ENCODE measurements at places on chromosomes 7 and 10. TPM values are rescaled to one million over a fixed set of nuclear protein-coding genes. Genes with fewer than 3 reads are reported as not detected.

Gene PGAM2
- total RNA-seq, result not detected

Gene SLC29A3
- total RNA-seq, result 3.0 TPM

Gene ERCC6
- total RNA-seq, result 12.7 TPM

Gene ANKRD2
- total RNA-seq, result 0.26 TPM

Gene CADPS2
- 82.9 TPM for total RNA-seq

Gene ELFN1
- 0.77 TPM for total RNA-seq

Gene ACSM6
- total RNA-seq, result not detected

Gene ZNRF2
- total RNA-seq, result 7.2 TPM

Gene OR2A5
- not detected for total RNA-seq

Gene UNC5B
- 18.8 TPM for total RNA-seq

Gene EFCAB10
- total RNA-seq, result not detected

Gene PNLIPRP1
- not detected for total RNA-seq

Gene STAG3
- total RNA-seq, result 0.60 TPM

Gene SP4
- 8.3 TPM for total RNA-seq

Gene PRPS1L1
- not detected for total RNA-seq

Gene SUGCT
- 1.5 TPM for total RNA-seq

Gene FAM200A
- 6.2 TPM for total RNA-seq

Gene ARID5B
- total RNA-seq, result 7.6 TPM

Gene GPER1
- 0.86 TPM for total RNA-seq

Gene TMEM196
- not detected for total RNA-seq

Gene CLRN3
- total RNA-seq, result 0.33 TPM

Gene CACUL1
- total RNA-seq, result 28.1 TPM

Gene IKZF1
- total RNA-seq, result 0.17 TPM

Gene CHCHD3
- 53.0 TPM for total RNA-seq

Gene SOSTDC1
- total RNA-seq, result not detected

Gene ADIRF
- total RNA-seq, result 47.5 TPM

Gene RBM48
- 11.7 TPM for total RNA-seq

Gene RPEL1
- 0.09 TPM for total RNA-seq

Gene HYAL4
- 0.22 TPM for total RNA-seq

Gene GIMAP7
- 139 TPM for total RNA-seq

Gene LDB3
- not detected for total RNA-seq

Gene GNGT1
- not detected for total RNA-seq

Gene CROT
- 5.0 TPM for total RNA-seq

Gene CDC14C
- total RNA-seq, result under 0.01 TPM

Gene AOAH
- total RNA-seq, result 0.52 TPM

Gene INHBA
- 4.2 TPM for total RNA-seq

Gene RSPH10B2
- 2.1 TPM for total RNA-seq

Gene SCIN
- total RNA-seq, result 0.17 TPM

Gene KCNMA1
- total RNA-seq, result 1.1 TPM

Gene NPC1L1
- not detected for total RNA-seq

Gene LRRD1
- total RNA-seq, result not detected

Gene TRIM8
- 58.6 TPM for total RNA-seq

Gene OR6B1
- total RNA-seq, result not detected

Gene INMT
- total RNA-seq, result not detected

Gene CALML3
- total RNA-seq, result not detected

Gene HIPK2
- total RNA-seq, result 14.2 TPM

Gene AGR3
- not detected for total RNA-seq

Gene GGCT
- 22.3 TPM for total RNA-seq

Gene FFAR4
- not detected for total RNA-seq

Data from dermis lymphatic vessel endothelial cell (primary cell).